ENCODE measurements at places on chromosomes 2 and 18.
A peak's percentile ranks its signal among the peaks of the same experiment; 100 is the strongest.

- DNase-seq = no peak
Measured at GRCh38 chr2:231927566-231927890, 1.3 kb upstream of the NPPC start.

DNA sequence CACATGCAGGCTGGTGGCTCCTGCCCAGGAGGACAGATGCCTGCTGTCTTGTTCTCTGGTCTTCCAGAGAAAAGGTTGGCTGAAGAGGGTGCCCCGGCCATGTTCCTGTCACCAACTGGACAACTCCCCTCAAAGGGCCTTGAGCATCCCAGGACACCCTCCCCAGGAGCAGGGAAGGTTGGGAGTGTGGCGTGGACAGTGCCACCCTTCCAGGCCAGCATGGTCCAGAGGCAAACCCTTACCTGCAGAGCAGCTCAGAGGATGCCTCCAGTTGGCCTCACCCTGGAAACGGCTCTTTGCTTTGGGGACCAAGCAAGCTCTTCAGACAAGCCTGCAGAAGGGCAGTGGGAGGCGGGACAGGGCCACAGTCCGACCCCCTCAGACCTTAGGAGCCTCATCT lies 4.9 kb upstream of the GPC1 start:
- no peak for DNase-seq

DNA sequence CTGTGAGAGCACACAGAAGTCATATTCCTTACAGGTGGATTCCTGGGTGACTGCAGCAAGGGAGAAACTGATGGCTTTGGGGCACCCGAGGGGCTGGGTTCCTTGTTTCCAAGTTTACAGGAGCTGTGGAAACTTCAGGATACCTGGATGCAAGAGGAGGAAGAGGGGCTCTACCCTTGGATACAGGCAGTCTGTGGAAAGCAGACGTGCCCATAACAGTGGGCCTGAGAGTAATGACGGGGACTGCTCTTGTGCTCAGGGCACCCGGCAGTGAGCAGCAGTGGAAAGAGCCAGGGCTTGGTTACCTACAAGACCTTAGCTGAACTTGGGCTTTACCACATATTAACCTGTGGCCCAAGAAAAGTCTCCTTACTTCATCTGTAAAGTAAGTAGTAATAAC lies 102.2 kb upstream of the TGFA start:
- no peak for DNase-seq

DNA sequence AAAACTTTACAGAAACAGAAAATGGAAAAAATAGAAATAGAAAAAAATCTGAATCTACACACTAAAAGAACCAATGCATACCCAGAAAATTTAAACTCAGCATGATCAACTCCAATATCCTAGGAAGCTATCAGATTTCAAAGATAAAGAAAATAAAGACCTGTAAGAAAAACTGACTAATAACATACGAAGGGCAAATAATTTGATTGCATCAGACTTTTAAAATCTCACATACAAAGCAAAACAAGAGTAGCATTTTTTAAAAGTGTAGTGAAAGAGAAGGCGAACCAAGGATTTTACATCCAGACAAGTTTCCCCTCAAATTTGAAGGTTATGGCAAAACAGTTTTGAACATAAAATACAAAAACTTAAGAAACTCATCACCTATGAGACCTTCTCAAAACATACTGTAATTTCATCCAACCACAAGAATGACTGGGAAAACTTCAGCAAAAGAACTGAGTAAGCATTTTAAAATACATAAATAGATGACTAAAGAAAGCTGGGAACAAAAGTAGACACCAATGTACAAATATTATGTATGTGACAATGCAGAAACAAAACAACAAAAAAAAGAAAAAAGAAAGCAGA lies 54.8 kb downstream of the NBAS start:
- no peak for DNase-seq

DNA sequence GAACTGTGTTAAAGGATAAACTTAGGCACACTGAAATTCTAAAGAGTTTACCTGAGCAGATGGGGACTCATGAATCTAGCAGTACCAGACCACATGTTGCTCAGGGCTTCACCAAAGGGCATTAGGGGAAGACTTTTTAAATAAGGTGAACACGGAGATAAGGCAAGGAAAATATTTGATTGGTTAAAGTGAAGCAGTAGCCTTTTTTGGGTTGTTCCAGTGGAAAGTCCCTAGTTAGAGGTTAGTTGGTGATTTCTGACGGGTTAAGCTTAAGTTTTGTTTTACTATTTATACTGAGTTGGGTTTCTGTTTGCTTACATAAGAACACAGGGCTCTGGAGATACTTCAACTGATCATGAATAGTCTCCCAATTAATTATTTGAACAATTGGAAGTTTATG lies 722.5 kb downstream of the SOCS6 start:
- DNase-seq = no peak

DNA sequence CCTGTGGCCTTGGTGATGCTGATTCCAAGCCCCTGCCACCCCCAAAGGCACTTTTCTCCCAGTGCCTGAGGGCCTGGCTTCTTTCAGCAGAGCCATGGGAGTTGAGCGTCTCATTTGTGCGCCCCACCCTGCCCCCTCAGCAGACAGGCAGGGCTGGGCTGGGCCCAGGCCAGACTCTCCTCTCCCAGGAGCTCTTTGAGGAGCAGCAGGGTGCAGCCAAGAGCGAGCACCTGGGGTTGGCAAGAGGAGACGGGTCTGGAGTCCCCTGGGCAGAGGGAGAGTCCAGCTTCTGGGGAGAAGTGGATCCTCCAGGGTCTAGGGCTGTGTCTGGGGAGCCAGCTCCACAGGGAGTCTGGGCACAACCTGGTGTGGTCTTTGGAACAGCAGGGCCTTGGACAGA lies 21.2 kb downstream of the NPPC start:
- no peak for DNase-seq

DNA sequence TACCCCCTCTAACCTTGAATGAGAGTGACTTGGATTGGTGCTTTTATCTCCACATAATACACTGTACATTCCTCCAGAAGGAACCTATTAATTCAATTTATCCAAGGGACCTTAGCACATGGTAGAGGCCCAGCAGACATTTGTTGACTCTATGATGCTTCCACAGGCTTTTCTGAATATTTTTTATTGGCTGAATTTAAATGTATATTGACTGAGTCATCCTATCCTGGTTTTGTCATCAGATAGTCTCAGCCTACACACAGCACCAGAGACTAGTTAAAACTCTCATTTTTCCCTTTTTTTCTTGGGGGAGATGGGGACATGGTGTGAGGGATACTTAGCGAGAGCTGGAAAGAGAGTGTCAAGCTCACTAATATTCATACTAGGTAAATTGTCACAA lies 101.6 kb downstream of the LRRC30 start:
- DNase-seq = no peak

DNA sequence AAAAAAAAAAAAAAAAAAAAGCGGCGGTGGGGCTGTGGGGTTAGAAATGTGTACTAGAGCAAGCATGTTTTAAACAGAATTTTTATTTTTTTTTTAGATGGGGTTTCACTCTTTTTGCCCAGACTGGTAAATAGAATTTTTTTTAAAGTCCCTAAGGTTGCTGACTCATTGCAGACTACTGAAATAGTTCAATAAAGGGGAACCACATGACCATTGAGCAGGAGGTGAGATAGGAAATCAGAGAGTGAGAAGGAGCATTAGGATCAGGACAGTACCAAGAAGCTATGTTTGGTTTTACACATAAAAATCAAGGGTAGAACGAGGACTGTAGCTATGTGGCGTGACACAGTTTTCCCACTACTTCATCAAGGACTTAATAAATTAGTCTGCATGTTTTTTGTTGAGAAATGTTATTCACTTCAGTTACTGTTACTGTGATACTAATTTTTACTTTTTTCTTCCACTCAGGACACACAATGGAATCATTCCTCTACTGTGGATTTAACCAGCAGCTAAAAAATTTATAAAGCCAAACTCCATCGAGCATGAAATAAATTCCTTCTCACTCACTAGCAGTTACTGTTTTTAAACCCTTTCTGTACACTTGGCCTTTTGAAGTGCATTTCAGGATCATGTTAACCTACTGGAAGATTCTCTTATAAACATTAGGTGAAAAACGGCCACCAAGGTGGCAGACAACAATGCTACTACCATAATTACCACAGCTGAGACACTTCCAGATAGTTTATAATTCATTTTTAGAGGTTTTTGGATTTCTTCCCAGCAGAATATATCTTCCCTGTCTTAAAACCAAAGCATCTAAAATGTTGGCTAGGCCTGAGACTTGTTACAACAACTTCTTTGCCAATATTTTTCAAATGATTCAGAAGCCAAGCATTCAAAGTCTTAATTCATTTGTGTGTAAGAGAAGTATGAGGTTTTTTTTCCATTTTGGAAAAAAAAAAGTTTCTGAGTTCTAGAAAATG lies 33.2 kb downstream of the LAMA1 start:
- DNase-seq = peak; percentile 38

GRCh38 chr2:120012771-120013596 lies at the start of gene EPB41L5:
Gene EPB41L5, plus strand, starts transcription at chr2:120013077. Its CDS starts 6,008 bp downstream, at chr2:120019085.
- peak; percentile 87 for DNase-seq

DNA sequence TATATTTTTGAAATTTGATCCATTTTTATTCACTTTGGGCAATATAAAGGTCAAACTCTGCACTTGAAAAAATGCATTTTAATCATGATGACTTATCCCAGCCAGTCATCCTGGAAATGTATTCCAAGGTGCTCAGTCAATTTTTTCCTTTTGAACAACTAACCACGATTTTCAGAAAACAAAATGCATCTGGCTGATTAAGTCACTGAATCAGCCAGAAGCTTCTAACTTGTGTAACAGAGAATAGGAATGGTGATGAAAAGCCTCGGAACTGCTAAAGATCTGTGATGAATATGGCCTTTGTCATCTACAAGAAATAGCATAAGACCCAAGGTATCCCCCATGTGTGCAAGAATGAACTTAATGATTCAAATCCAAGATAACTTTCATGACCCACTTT lies 572.7 kb downstream of the EPHA4 start:
- DNase-seq = no peak

DNA sequence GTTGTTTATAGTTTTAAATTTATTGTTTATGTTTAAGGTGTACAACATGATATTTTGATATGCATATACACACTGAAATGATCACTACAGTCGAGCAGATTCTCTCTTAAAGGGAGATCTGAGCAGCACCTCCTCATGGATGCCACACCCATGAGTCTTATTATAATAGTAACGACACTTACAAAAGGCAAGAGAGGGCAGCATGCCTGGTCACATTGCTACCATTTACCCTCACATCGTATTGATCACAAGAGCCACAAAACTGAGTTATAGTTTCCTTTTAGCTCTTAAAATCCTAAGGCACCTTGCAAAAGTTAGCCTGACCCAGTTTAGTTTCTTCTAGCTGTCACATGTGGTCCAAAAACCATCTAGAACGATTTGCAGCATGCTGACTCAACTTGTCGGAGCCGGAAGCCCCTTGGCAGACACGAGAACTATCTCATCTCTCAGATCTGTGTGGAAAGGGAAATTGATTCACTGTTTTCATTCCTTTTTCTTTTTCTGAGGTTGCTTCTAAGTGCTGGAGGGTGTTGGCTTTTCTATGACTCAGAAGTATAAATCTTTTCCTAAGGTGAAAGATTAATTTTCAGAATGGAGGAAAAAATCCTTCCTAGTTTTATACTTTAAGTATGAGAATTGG lies 85.3 kb downstream of the CDC42EP3 start:
- peak; percentile 51 for DNase-seq

GRCh38 chr2:57880446-57880845 lies 166.2 kb upstream of the VRK2 start:
- DNase-seq = no peak

- no peak for DNase-seq
Measured at GRCh38 chr2:194591192-194591591, 1065.8 kb upstream of the SLC39A10 start.

GRCh38 chr2:98810588-98810928 lies 79.6 kb upstream of the MGAT4A start:
- no peak for DNase-seq

GRCh38 chr2:230942920-230943896 lies 18.2 kb upstream of the GPR55 start:
- no peak for DNase-seq

DNA sequence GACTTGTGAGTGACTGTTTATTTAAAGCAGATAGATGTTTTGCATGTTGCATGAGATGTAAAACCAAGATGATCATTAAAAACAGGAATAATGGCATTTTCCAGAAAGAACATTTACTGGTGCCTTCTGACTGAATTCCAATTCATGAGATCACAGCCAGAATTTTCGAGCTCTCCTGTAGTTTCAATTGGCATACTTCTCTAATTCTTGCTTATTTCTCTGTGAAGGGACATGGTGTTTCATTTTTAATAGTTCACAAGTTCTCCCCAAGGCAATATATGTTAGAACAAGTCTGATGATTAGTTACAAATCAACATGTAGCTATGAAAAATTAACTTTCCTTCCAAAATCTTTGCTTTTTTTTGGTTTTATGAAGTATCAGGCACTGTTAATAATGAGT lies 105.7 kb downstream of the PDE1A start:
- DNase-seq = no peak

DNA sequence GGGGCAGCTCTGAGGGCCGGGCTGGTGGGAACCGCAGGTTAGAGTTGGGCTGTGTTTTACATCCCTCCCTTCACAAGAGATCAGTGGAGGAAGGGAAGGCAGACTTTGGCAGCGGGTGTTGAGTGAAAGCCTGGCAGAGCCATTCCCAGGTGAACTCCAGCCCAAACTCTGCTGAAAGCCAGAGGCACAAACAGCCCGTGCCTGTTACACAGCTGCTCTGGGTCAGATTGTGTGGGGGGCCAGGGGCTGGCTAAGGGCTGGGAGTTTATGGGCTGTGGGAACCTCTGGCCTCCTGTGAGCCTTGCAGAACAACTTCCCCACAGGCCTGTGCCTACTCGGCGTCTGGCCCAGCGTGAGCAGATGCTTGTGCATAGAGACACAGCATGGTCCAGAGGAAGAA lies 286.8 kb downstream of the CLIP4 start:
- DNase-seq = no peak

DNA sequence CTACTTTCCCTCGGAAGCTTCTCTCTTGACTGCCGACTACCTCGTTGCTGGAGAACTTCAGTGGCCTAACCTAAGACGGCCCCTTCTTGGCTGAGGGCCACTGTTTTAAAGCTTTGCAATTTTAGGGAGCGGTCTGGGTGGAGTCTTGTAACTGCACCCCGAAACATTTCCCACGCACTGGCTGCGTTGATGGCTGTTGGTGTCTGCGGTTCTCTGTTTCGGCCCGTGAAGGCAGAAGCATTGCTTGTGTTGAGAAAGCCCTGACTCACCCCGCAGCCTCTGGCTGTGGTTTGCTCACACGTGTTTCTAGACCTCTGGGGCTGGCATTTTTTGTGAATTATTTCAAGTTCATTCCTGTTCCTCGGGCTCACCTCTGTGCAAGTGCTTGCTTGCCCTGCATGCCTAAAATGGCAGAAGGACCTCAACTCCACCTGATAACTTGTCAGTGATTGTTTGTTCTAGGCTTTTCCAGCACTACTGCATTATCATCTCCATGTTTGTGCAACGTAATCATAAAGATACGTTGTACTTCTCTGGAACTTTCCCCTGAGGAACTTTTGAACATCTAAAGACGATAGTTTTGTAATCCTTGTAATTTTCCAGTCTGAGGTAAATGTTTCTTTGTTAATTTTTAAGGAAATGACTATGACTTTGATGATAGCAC lies 94.2 kb upstream of the DLX2 start:
- DNase-seq = no peak

DNA sequence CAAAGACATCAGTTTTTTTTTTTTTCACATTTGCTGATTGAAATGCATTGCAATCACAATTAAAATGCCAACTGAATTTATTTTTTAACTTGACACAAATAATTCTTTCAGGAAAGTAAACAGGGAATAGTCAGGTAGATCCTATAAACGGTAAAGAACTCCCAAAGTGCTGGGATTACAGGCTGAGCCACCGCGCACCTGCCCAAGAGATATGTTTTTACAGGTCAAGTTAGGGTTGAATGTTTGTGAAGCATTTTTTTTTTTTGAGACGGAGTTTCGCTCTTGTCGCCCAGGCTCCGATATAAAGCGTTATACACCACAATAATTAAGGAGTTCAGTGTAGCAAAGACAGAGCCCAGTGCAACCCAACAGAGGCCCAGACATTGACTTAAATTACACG lies 15.1 kb downstream of the ITM2C start:
- DNase-seq = no peak
